ENCODE measurements at places on chromosomes 11 and 22.
A peak's percentile ranks its signal among the peaks of the same experiment; 100 is the strongest.

DNA sequence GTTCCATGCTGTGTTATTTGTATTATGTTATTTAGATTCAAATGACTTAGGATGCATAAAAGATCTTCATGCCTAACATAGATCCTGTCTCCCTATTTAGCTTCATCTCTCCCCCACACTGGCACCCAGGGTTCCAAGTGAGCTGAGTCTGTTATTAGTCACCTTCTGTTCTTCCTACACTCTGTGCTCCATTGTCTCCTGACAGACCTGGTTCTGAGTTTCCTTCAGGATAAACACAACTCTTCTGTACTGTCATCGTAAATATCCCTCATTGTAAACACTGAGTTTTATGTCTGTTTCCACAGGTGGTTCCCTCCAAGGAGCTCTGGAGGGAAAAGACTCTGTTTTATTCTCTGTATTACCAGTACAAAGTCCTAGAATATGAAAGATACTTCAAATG lies 8.7 kb downstream of the MMP26 start:
- DNase-seq, result no peak

- DNase-seq, result no peak
These were observed 30.1 kb downstream of the ANO1 start for GRCh38 chr11:70108250-70108649.

- DNase-seq, result no peak
These were observed 5.4 kb downstream of the PLXNB2 start for GRCh38 chr22:50302041-50302541.

- DNase-seq, result no peak
These were observed 161.1 kb downstream of the NAV2 start for GRCh38 chr11:19873730-19874129.

- DNase-seq, result no peak
These were observed 6.4 kb upstream of the FOSL1 start for GRCh38 chr11:65906602-65907001.

GRCh38 chr11:112627588-112628045 lies 333.6 kb upstream of the NCAM1 start:
- DNase-seq, result no peak

GRCh38 chr11:68828155-68828931 lies 13.4 kb downstream of the CPT1A start:
- no peak for DNase-seq

DNA sequence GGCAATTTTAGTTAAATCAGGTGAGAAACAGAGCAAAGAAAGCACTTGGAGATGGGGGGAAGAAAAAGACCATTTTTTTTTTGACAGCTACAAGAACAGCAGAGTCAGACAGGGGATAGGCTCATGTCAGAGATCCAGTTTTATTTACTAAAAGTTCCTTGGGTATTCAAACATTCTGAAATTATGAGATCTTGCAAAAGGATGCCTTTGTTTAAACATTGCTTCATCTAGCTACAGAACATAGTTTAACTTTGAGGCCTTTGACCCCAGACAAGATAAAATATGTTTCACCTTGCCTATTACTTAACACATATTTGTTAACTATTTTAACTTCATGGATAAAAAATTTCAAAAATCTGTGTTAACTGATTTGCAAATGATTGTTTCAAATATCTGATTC lies 6.4 kb downstream of the GLYATL1 start:
- DNase-seq, result no peak

DNA sequence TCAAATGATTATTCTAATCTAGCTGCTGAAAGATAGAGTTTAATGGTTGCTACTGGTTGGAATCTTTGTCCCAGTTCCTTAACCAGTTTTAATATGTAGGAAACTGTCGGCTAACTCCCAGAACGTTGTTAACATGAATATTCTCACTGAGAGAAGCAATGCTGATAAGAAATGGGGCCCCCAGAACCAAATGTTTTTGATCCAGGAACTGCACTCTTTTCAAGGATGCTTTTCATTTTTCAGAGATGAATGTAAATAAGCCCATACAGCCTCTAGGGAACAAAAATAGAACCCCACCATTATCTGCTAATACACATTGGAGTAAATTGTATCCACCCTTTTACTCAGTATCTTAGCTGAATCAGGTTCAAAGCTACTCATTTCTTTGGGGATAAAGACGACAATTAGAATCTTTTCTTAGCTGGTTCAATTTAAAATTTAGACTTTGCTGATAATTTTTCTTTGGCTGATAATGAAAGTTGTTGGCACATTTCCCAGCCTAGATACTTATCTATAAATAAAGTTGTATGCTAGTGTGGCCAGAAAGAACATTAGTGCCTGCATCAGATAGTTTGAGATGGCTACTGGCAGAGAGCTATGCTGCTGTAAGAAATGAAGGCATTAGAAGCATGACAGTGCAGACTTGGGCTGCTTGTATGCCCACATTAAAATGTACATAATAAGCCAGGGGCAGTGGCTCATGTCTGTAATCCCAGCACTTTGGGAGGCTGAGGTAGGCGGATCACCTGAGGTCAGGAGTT lies 323.3 kb upstream of the PDGFD start:
- no peak for DNase-seq

DNA sequence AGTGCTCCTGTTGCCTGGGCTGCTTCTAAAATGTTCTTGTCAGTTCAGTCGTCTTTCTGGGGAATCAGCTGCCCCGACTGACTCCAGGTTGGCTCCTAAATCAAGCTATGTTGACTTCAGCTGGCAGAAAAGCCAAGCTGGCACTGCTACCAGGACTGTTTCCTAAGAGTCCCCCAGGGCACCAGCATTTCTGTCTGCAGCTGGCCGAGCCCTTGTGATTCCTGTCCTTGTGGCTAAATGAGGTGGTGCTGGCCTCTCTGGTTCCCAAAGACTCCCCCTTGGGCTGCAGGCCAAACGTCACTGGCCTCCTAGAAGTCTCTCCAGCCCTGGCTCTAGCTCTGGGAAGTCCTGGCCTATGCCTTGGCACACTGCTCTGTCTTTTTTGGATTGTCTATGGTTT lies 31.1 kb downstream of the GRAMD1B start:
- DNase-seq, result no peak

- DNase-seq, result no peak
These were observed 188.9 kb downstream of the MYO18B start for GRCh38 chr22:25930788-25931310.

DNA sequence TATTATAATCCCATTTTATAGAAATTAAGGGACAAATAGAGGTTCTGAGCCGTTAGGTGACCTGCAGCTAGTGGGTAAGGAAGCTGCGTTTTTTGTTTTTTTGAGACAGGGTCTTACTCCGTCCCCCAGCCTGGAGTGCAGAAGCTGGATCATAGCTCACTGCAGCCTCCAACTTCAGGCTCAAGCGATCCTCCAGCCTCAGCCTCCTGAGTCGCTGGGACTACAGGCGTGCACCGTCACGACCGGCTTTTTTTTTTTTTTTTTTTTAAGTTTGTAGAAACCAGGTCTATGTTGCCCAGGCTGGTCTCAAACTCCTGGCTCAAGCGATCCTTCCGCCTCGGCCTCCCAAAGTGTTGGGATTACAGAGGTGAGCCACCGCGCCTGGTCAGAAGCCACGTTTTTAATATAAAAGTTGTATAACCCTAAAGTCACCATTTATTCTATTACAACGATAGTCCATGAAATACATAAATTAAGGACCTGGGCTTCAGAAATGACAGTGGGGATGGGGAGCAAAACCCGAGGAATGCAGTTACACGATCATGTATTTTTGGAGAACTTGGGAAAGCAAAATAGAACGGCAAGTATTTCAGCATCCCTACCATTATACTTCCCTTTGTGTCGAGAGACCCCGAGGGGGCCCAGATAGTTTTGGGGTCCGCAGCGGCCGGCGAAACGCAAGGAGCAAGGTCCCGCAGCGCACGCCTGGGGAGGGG lies 638 bp downstream of the SAAL1 start:
- DNase-seq, result no peak

GRCh38 chr22:50560034-50560433 lies 2.7 kb downstream of the SYCE3 start:
- DNase-seq, result no peak

DNA sequence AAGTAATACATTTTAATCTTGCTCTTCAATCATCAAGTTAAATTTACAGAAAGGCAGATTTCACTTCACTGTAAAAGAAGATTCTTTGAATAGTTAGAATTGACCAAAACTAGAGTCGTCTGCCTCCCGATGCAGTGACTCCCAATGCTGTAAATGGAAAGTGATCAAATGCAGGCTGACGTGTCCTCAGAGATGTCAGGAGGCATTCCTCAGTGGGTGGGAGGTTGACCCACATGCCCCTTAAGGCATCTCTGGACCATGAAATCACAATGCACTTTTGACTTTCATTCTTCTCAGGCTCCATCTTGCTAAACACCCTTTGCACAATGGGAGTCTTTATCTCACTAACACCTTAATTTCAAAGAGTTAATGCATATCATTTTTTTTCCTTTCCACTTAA lies 19.0 kb upstream of the CECR2 start:
- peak; percentile 57 for DNase-seq

DNA sequence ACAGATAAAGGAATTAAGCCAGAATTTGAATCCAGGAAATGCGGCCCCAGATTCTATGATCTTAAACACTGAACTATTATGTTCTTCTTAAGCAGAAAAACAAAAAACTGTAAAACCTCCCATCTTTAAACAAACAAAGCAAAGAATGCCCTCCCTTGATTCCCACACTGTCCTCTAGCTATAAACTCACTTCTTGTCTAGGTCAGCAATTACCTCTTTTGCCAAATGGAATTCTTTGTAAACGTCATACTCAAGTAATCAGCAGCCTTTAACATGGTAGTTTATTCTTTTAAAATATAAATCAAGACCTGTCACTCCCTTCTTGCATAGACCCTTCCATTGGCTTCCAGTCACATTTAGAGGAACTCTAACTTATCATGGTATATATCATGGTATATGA lies 958.9 kb upstream of the CNTN5 start:
- no peak for DNase-seq

GRCh38 chr11:119529063-119529845 lies 106.3 kb upstream of the THY1 start:
- DNase-seq, result no peak

DNA sequence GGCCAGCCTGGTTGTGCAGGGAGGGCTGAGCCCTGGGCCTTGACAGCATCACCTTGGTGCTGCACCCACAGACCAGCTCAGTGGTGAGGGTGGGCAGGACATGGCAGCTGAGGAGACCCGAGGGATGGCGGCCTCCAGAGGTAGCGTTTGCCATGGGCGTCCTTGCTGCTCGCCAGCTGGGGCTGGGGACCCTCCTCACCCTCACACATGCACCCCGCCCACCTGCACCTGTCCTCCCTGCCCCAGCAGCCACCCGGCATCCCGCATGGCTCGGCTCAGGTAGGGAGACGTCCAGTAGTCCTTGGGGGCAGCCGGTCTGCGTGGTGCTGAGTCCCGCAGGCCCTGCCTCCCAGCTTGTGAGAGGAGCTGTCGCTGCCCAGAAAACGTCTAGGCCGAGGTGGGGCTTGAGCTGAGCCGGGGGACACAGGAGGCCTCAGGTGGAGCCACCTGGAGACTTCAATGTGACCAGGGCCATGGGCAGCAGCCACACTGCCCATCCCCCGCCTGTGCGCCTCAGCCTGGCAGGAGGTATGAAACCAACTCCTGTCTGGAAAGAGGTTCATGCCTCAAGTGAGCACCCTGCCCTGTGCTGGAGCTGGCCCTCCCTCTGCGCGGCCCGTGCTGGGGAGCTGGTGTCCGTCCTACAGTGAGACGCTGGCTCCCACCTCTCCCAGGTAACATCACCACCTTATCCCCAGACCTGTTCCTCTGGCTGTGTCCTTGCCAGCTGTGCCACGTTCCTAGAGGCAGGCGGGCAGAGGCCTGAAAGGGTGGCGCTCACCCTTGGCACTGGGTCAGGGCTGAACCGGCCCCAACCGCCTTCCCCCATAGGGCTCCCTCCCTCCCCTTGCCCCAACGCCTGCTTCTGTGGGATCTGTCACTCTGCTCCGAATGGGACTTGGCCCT lies 3.3 kb upstream of the TRABD start:
- no peak for DNase-seq

- DNase-seq, result no peak
These were observed 17.8 kb downstream of the LIF start for GRCh38 chr22:30228509-30229359.

DNA sequence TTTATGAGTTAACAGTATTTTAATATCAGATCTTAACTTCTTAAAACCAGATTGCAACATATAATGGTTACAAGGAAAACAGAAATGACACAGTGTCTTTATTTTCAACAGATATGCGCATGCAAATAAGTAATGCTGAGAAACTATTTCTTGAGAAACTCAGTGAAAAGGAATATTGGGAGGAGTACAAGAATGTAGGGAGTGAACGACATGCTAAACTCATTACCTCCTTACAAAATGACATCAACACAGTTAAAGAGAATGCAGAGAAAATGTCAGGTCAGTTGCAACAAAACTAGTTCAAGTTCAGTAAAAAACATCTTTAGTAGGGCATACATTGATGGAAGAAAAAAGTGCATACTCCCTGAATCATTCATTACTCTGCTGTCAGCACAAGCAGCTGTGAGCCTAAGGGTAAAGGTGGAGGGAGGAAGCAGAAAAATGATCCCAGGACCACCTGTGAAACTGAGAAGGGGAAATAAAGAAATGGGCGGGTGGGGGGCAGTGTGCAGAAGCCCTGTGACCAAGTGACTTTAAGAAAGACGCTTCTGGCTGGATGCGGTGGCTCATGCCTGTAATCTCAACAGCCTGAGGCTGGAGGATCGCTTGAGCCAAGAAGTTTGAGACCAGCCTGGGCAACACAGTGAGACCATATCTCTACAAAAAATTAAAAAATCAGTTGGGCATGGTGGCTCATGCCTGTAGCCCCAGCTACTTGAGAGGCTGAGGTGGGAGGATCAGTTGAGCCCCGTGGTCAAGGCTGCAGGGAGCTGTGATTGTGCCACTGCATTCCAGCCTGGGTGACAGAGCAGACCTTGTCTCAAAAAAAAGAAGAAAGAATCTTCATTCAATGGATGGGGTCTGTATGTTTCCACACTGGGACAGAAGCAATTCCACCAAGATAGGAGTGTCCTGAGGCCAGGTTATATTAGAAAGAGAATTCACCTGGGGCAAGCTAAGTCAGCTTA lies 31.2 kb downstream of the CCDC83 start:
- no peak for DNase-seq

DNA sequence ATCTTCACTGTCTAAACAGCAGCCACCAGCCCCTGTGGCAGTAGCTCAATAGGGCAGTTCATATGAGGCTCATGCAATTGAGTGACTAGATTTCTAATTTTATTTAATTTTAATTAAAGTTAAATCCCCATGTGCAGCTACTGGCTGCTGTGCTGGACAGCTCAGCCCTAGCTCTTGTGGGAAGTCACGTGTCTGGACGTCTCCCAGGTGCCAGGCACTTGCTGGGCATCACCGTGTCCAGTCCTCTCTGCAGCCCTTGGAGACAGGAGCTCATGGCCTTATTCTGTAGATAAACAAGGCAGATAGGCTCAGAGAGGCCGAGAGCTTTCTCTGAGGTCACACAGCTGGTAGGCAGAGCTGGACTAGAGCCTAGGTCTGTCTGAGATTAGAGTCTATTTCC lies 95.0 kb downstream of the ARHGAP8 start:
- no peak for DNase-seq

- DNase-seq, result no peak
These were observed 75.6 kb upstream of the HORMAD2 start for GRCh38 chr22:30004694-30005093.

GRCh38 chr11:35250621-35251020 lies 111.7 kb downstream of the CD44 start:
- no peak for DNase-seq

Measured in HTR-8/SVneo (cell line).